Frontal cortex (tissue), 4 donors: ENCODE measurements at places on chromosomes 12 and 14.

DNA sequence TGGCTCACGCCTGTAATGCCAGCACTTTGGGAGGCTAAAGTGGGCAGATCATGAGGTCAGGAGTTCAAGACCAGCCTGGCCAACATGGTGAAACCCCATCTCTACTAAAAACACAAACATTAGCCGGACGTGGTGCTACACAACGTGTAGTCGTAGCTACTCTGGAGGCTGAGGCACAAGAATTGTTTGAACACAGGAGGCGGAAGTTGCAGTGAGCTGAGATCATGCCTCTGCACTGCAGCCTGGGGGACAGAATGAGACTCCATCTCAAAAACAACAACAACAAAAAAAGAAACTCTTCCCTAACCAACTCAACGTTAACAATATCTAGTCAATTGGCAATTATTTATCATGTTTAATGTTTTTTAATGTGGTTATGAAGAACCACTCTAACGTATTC is 89.3 kb downstream of the EPS8 start:
- DNase-seq = no peak

DNA sequence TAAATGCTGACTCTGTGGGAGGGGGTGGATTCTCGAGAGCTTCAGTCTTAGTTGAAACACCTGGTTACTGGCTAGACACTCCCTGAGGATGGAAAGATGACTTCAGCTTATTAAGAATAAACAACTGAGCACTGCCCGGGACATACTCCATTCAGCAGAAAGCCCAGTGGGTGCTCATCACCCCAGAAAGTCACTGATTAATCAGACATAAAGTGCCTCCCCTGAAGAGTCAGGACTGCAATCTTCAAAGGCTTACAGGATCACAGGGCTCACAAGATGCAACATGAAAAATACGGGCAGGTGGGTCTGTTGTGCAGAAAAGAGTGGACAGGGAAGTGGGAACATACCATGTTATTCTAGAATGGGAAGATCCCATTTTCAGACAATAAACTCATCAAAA is 207.0 kb downstream of the CALM1 start:
- no peak for DNase-seq

DNA sequence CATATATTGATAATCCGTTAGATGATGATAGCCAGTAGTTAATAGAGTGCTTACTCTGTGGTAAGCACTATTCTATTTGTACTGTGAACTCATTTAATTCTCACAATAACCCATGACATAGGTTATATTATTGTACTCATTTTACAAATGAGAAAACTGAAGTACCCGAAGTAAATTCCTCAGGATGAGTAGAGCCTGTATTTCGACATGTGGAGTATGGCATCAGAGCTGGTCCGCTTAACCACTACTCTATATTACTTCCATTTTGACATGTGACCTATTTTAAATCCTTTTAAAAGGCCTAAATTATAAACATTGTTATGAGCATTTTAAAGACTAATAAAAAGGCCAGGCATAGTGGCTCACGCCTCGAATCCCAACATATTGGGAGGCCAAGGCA is 8.0 kb upstream of the RAP1B start:
- DNase-seq = no peak

- DNase-seq = no peak
Measured at GRCh38 chr12:63965936-63966605, 121.6 kb downstream of the SRGAP1 start.

- no peak for DNase-seq
Measured at GRCh38 chr12:91109148-91109564, 2.1 kb downstream of the LUM start.

GRCh38 chr12:57736741-57737466 is 1.6 kb downstream of the AGAP2 start:
- no peak for DNase-seq

DNA sequence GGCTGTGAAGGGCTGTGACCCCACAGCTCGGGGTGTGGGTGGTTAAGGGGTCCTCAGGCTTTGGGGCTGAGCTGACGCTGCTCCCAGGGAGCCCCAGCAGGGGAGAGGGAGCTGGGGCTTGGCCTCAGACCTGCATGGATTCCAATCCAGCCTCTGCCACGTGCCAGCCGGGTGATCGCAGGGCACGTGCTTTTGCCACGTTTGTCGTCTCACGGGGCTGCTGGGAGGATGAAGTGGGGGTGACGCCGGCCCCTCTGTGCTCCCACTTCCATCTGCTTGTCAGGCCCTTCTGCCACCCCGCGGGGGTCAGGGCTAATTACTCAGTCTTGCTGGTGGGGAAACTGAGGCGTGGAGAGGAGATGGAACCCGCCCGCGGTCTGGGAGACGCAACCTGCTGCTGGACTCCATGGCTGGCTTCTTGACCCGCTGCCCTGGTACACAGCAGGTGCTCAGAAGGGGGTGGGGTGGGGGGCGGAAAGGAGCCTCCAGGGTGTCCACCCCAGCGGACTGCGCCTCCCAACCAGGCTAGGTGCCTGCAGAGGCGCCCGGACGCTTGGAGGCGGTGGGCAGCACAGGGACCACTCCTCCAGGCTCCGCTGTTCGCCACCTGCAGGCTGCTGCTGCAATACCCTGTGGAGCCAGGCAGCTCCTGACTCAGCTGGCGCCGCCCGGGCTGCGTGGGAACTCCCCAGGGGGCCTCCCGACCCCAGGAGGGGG is 36.4 kb upstream of the PRIMA1 start:
- DNase-seq = no peak
